ENCODE measurements at places on chromosomes 11 and 22. TPM values are rescaled to one million over a fixed set of nuclear protein-coding genes. Genes with fewer than 3 reads are reported as not detected.

The PTPN5 gene
- total RNA-seq: not detected

The ZNRF3 gene
- total RNA-seq: 3.4 TPM

The APOBEC3H gene
- total RNA-seq: not detected

The MYO7A gene
- 0.45 TPM for total RNA-seq

The MYBPC3 gene
- total RNA-seq: not detected

The PKDREJ gene
- total RNA-seq: 0.09 TPM

The POLR2L gene
- total RNA-seq: 61.7 TPM

The CLCF1 gene
- total RNA-seq: 1.5 TPM

Data from fibroblast of the aortic adventitia (primary cell).